ENCODE measurements at places on chromosomes 4 and X. TPM values are rescaled to one million over a fixed set of nuclear protein-coding genes. Genes with fewer than 3 reads are reported as not detected.

GRCh38 chr4:160386846-160387245 is 1284.0 kb downstream of the RAPGEF2 start:
- DNase-seq, result no peak

- no peak for DNase-seq
Measured at GRCh38 chrX:100586747-100587146, 2.0 kb downstream of the TNMD start.

DNA sequence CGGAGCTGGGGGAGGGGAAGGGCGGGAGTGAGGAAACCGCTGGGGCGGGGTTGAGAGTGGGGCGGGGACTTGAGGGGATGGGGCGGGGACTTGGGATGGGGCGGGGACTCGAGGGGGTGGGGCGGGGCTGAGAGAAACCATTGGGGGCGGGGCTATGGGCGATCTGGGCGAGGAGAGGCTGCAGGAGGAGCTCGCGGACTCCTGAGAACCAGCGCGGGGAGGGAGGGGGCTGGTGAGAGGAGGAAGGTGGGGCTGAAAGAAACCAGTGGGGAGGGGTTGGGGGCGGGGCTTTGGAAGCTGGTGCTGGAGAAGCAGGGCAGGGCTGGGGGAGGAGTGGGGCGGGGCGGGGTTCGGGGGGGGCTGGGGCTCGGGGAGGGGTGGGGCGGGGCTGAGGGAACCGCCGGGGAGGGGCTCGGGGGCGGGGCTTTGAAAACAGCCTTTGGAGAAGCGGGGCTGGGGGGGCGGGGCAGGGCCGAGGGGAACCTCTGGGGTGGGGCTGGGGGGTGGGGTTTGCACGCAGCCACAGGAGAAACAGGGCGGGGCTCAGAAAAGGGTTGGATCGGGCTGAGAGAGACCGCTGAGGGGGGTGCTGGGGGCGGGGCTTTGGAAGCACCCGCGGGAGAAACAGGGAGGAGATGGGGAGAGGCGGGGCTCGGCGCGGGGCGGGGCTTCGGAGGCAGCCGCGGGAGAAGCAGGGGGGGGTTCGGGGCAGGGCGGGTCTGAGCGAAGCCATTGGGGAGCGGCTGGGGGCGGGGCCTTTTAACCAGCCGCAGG is 777 bp upstream of the EOLA2 start:
- peak; percentile 92 for DNase-seq

DNA sequence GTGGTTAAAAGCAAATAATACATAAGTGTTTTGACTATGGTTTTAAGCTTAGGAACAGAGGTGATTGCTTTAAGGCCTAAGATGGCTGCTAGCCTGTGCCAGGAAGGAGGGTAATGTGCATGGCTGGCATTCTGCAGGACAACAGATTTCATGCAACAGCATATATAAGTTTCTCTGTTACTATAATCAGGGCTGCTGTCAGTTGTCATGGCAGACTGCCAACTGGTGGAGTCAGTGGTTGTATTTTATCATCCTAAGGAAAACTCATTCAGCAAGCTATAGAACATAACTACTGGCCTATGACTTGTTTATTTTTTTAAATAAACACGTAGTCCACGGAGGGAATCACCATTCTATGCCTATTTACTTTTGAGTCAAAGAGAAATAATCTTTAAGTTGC is 77.7 kb upstream of the DCAF8L1 start:
- DNase-seq, result no peak

DNA sequence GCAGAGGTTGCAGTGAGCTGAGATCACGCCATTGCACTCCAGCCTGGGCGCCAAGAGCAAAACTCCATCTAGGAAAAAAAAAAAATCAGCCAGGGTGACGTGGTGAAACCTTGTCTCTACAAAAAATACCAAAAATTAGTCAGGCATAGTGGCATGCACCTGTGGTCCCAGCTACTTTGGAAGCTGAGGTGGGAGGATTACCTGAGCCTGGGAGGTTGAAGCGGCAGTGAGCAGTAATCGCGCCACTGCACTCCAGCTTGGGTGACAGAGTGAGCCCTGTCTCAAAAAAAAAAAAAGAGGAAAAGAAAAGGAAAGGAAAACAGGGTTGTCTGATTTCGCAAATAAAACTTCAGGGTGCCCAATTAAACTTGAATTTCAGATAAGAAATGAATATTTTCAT is 106.1 kb downstream of the RBM47 start:
- DNase-seq, result no peak

GRCh38 chrX:140343226-140343868 is 161.5 kb downstream of the SOX3 start:
- peak; percentile 24 for DNase-seq

- DNase-seq, result no peak
Measured at GRCh38 chr4:68338625-68339024, 11.3 kb downstream of the YTHDC1 start.

DNA sequence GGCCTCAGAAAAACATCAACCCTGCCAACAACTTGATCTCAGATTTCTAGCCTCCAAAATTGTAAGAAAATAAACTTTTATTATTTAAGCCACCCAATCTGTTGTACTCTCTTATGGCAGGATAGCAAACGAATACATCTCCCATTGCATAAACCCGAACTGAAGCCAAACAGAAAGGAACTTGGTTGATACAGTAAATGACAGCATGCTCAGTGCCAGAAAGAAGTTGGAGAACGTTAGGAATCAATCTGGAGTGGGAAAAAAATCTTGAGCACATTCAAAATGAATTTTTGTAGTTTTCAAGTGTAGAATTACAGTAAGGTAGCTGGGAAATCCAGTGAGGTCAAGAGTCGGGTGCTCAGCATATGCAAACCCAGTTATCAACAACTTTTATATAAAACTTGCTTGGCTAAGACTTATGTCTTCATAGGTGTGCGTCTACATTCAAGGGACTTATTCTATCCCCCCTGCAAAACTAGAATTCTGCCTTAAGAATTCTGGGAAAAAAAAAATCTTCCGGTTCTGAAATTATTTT is 157.5 kb upstream of the ANKRD50 start:
- DNase-seq, result no peak

DNA sequence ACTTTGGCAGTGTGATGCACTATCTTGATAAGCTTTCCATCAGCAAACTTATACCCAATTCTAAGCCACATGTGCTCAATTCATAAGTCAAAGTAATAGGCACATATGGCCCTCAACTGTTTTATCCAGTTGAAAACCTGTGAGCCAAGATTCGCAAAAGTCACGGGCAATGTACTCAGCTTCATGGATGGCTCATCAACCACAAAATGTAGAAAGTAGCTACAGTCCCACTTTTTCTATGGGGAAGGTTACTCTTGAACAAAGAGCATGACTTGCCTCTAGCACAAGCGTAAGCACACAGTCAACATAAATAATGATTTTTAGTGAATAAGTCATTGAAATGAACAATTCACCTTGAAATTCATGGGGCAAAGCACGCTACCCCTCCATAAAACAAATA is 25.1 kb upstream of the DDX53 start:
- no peak for DNase-seq

DNA sequence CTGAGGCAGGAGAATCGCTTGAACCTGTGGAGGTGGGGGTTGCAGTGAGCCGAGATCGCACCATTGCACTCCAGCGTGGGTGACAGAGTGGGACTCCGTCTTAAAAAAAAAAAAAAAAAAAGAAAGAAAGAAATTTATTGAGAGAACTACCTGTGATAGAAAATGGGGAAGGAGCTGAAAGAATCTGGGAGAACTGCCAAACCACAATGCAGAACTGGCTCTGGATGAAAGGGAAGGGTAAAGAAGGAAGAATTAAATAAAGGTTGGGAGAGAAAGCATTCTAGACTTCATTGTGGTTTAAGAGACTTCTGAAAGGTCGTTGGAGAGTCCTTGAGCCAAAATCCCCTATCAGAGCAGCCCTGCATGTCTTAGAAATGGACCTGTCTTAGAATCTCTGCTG is 567.9 kb upstream of the HTR2C start:
- no peak for DNase-seq

DNA sequence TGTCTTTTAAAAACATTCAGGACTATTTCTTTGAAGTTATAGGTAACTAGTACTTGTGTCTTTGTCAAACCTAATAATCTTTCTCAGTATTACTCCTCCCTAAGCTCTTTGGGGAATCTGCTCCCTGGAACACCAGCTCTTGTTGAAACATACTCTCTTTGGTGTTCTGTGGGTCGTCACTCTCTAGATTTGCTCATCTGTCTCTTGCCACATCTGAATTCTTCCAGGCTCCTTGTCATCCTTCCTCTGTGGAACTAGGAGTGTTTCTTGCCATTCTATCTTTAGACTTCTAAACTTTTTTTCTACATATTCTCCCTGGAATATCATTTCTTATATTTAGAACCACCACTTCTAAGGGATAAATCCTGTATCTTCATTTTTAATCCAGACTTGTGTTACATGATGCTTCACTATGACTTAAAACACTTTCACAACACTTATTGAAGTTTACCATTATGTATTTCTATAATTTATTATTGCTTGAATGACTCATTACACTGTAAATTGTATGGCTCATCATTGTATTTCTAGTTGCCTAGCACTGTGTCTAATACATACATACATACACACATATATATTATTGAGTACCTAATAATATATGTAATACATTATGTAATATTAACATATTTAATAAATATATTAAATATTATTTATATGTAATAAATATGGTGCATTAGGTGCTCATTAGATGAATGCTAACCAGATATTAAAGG is 186.1 kb downstream of the TMA16 start:
- DNase-seq, result no peak

GRCh38 chrX:115388879-115389278 is 99.4 kb downstream of the LUZP4 start:
- DNase-seq, result no peak

DNA sequence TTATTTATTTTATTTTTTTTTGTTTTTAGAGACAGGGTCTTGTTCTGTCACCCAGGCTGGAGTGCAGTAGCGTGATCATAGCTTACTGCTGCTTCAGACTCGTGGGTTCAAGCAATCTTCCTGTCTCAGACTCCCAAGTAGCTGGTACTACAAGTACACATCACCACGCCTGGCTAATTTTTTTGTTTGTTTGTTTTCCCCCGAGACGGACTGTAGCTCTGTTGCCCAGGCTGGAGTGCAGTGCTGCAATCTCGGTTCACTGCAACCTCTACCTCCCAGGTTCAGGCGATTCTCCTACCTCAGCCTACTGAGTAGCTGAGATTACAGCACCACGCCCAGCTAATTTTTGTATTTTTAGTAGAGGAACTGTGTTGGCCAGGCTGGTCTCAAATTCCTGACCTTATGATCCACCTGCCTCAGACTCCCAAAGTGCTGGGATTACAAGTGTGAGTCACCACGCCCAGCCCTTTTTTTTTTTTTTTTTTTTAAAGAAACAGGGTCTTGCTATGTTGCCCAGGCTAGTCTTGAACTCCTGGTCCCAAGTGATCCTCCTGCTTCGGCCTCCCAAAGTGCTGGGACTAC is 32.2 kb downstream of the COPS4 start:
- no peak for DNase-seq

GRCh38 chrX:13144927-13145655 is 100.7 kb upstream of the FAM9C start:
- DNase-seq, result peak; percentile 30

DNA sequence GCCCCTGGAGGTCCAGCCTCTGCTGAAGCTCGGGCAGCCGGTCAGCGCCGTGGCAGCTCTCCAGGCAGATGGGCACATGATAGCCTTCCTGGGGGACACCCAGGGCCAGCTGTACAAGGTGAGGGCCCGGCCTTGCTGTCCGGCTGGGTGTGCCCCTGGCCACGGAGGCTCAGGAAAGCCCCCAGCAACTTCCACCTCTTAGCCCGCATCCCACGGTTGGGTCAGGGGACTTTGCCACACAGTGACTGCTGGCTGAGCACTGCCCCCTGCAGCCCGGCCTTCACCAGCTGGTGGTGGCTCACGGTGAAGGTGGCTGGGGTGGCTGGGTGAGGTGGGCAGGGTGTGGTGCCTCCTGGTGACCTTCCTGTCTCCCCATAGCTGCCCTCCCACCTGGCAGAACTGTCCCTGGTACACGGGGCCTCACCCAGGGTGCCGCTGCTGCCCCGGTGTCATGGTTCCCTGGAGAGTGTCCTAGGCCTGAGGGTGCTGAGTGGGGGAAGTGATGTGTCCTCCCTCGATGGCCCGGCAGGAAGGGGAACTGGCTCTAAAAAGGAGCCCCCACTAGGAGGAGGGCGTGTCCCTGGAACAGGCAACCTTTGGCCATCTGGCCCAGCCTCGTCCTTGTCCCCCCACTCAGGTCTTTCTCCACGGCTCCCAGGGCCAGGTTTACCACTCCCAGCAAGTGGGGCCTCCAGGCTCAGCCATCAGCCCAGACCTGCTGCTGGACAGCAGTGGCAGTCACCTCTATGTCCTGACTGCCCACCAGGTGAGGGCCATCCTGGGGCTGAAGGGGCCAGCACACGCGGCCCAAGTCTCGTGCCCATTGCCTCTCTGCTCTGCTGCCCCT is 4.5 kb downstream of the PLXNB3 start:
- DNase-seq, result no peak

DNA sequence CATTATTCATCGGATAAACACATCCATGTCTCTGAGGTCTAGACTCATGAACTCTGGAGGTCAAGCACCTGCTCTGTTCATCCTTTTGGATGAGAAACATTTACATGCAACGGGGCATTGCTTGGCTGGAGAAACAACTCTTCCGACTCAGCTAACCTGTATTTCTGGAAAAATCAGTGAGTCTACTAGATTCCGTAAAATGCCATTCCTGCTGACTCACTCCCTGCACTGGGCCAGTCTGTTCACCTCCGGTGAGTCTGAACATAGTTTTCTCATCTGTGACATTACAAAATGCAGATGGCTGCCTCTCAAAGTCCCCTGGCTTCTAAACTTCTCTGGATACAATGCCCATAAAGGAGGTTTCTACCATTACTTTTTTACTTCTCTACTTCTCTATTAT is 185.7 kb upstream of the HS3ST1 start:
- DNase-seq, result no peak

The DNAAF6 gene
- not detected for polyA plus RNA-seq

The KIF4A gene
- polyA plus RNA-seq, result 6.5 TPM

The HSD17B13 gene
- not detected for polyA plus RNA-seq

The SMIM10L2A gene
- not detected for polyA plus RNA-seq

The AKAP4 gene
- polyA plus RNA-seq, result not detected

The SLC49A3 gene
- polyA plus RNA-seq, result 5.2 TPM

Measured in GM23248 (cell line).